ENCODE measurements at places on chromosomes 3 and 15.

DNA sequence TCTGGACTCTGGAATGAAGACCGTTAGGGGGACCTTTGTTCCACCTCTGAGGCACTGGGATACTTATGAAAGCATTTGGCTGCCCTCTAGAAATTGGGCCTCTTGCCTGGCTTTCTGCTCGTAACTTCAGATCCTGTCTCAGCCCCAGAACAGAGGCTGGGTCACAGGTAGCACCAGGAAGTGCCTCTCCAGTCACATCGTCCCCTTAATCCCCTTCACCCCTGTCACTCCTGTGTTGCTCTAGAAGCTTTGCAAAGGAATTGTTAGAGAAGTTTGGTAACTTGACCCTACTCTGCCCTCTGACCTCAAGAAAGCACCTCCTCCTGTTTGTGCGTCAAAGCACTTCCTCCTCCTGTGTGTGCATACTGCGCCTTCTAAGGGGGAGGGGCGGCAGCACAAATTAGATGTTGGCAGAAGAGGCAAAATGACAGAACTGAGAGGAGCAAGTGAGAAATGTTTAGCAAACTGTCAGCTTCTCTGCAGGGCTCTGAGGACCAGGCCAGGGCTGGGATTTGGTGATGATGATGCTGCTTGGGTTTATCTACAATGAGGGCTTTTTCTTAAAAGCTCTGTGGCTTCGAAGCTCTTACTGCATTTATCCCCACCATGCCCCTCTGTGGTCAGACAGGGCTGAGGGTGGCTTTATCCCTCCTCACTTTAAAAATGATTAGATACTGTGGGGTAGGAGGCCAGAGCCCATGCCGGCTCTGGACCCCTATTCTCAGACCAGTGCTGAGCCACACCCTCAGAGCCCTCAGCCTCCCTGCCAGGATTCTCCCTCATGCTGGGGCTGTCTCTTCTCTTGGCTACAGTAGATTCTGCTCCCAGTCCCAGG is 76.2 kb downstream of the LARS2 start:
- peak; percentile 71 for DNase-seq

DNA sequence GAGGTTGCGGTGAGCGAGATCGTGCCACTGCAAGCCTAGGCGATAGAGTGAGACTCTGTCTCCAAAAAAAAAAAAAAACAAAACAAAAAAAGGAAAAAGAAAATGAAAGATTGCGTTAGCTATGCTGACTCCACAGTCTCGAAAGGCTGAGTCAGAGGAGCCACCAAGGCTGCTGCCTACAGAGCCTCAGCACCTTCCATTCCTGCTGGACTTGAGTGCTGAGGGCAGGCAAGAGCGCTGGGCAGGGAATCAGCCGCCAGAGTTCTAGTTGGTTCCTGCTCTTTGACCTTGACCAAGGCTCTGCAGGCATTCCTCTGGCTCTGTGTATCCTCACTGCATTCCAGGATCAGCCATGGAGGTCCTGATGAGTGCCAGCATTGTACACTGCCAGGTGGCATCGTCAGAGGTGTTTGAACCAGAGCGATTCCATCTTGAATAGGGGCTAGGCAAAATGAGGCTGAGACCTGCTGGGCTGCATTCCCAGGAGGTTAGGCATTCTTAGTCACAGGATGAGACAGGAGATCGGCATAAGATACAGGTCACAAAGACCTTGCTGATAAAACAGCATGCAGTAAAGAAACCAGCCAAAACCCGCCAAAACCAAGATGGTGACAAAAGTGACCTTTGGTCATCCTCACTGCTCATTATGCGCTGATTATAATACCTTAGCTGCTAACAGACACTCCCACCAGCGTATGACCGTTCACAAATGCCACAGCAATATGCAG is 5.9 kb downstream of the MESP2 start:
- no peak for DNase-seq

DNA sequence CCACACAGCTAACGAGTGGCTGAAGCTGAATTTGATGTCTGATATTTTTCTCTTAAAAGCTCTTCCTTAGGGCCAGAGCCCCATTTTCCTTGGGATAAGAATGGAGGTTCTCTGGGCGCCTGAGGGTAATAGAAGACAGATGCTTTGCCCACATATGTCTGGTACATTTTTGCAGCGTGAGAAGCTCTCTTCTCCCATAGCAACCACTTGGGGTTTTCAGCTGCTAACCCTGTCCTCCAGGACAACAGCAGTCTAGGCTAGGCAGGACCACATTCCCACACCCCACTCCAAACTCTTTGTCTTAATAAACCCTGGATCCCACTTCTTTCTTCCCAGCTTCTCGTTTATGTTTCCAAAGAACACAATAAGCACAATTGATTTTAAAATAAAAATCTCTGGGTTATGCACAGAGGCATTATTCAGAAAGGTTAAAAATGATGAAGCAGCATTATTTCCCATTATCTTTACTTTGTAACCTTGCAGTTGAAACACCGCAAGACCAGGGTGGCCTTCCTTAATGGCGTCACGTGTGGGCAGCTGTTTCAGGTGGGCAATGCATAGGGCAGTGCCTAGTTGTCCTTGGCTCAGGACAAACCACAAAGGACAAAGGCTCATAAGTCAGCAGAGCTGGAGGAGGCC is 56.5 kb upstream of the NTRK3 start:
- no peak for DNase-seq

DNA sequence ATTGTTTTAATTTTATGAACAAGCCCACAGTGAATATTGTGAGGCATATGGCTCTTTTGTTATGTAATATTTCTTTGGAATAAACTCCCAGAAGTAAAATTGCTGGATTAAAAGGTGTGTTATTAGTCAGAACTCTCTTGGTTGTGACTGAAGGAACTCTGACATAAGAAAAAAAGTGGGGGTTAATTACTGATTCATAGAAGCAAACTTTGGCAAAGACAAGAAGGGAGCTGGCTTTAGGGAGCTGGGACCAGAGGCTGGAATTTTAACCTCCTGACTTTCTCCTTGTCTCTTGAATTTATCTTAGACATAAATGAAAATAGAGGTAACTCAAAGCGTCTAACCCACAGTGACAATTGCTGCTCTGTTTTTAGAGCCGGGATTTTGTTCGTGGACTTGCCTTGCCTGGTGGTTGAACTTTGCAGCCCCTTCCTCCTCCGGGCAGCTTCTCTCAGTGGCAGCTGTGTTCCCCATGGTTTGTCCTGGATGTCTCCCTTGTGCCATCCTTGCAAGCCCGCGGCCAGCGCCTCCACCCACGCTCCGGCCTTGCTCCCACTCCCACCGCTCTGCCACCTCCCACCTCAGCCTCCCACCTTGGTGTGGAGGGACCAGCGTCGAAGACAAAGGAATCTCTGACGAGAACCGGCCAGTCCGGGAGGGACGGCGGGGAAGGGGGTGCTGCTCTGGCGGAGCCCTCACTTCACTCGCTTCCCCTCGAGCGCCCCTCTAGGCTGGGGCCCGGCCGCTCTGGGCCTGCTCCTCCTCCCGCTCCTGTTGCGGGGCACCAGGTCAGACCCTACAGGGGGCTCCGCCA is 28.0 kb downstream of the ARHGAP31 start:
- no peak for DNase-seq

- peak; percentile 79 for DNase-seq
Observed at GRCh38 chr3:47989981-47990440, 26.2 kb downstream of the MAP4 start.

All from sciatic nerve (tissue), 2 donors.